ENCODE measurements at places on chromosomes 2 and 18.

GRCh38 chr2:81767187-81767912 is 1462.8 kb upstream of the LRRTM1 start:
- no peak for DNase-seq

- DNase-seq: no peak
These were observed 33.2 kb downstream of the KCNS3 start for GRCh38 chr2:17911491-17912260.

DNA sequence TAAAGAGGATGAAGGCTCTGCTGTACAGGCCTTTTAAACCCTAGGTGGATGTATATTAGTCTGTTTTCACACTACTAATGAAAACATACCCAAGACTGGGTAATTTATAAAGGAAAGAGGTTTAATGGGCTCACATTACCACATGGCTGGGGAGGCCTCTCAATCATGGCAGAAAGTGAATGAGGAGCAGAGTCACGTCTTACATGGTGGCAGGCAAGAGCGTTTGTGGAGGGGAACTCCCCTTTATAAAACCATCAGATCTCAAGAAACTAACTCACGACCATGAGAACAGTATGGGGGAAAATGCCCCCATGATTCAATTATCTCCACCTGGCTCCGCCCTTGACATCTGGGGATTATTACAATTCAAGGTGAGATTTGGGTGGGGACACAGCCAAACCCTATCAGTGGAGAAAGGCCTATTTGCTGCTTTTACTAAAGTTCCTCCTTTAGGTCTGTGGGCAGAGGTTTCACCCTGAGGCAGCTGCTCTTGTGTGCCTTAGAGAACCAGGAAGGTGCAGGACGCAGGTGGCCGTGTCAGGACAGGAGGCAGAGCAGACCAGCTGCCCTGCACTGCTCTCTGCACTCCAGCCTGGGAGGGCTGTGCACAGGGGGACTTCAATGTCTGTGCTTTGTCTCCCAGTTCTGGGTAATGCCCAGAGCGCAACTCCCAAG is 178.8 kb upstream of the HDAC4 start:
- no peak for DNase-seq

GRCh38 chr2:99801327-99801901 is 311.6 kb upstream of the REV1 start:
- DNase-seq: no peak

DNA sequence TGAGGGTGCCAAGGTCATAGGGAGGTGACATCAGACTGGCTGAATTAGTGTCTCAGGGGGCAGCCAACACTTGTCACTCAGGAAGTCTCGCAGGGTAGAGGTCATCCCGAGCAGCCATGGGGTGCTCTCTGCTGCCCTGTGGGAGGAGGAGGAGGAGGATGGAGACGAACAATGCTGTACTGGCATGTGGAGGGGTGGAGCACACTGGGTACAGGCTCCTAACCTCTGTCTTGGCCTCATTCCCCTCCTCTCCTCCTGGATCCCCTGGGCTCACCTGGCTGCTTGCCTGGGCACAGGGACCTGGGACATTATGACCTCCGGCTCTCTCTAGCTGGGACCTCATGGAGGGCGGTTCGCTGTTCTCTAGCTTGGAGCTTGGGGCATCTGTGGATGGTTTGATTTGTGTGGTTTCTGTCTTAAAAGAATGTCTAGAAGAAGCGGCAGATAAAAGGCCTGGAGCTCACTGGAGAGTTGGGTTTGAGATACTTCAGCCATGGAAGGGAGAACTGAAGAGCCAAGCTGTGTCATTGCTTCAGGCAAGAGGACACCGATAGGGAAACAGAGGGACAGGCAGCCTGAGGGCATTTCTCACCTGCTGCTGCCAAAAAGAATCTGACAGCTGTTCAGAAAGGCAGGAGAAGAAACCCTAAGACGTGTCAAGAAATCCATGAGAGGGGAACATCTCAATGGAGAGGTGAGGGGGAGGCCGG is 133.1 kb downstream of the SEPTIN10 start:
- no peak for DNase-seq

DNA sequence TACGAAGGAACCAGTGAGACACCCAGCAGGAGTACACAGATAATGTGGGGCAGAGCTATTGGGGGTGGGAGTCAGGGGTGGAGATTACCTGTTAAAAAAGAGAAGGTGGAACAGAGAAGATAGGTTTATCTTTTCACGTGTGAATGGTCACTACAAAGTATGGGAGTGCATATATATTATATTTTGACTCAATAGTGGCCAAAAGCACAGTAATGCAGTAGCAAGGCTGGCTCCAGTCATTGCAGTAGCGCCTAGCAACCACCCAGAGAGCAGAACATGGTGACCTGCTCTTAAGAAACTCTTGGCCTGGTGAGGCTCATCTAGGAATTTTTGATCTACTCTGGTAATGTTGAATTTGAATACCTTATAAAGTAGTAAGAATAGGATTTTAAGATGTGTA is 1.0 kb downstream of the IMPACT start:
- DNase-seq: peak; percentile 30
